MCF 10A (cell line): ENCODE measurements at places on chromosomes 7 and 10. TPM values are rescaled to one million over a fixed set of nuclear protein-coding genes. Genes with fewer than 3 reads are reported as not detected.

The HIPK2 gene
- 64.3 and 93.9 TPM in 2 replicates for total RNA-seq

The ITGB1 gene
- total RNA-seq = 680 and 703 TPM in 2 replicates

The GRM8 gene
- total RNA-seq = not detected in 2 replicates

The KLF14 gene
- total RNA-seq = not detected in 2 replicates

The KCP gene
- total RNA-seq = 0.42 and 0.68 TPM in 2 replicates

The CALCR gene
- total RNA-seq = not detected in 2 replicates
